ENCODE measurements at places on chromosomes 2 and 18.
A peak's percentile ranks its signal among the peaks of the same experiment; 100 is the strongest.

DNA sequence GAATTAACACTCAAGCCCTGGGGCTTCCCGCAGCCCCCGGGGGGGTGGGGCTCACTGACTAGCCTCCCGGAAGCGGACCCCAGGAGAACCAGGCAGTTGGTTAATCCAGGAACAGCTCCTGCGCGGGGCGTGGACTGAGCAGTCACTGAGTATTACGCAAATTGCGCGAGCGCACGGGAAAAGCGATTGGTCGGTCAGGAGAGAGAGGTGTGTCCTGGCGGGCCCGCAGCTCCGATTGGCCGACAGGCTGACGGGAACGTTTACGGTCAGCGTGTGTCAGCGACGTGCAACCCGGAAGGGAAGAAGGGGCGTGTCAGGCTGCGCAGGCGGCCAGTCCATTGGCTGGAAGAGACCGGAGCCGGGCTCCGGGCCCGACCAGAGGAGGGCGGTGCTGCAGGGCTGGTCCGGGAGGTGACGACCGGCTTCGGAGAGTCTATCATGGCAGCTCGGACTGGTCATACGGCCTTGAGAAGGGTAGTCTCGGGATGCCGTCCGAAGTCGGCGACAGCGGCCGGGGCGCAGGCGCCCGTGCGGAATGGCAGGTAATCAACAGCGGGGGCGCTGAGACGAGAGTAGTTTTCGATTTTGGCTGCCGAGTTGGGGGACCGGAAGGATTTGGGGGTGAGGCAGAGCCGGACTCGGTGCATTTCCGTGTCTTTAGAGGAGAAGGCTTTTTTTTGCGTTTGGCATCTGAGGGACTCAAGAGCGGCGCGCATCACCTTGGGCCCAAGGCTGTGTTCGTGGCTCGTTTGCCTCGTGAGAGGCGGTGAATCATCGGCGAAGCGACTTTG lies at the start of gene COQ10B:
COQ10B (plus strand) TSS at position 430 of the 791 bp plus-strand sequence; CDS start at position 439, 9 bp downstream.
- DNase-seq: peak; percentile 99

- DNase-seq: no peak
Measured at GRCh38 chr2:195017890-195018289, 639.1 kb upstream of the SLC39A10 start.

DNA sequence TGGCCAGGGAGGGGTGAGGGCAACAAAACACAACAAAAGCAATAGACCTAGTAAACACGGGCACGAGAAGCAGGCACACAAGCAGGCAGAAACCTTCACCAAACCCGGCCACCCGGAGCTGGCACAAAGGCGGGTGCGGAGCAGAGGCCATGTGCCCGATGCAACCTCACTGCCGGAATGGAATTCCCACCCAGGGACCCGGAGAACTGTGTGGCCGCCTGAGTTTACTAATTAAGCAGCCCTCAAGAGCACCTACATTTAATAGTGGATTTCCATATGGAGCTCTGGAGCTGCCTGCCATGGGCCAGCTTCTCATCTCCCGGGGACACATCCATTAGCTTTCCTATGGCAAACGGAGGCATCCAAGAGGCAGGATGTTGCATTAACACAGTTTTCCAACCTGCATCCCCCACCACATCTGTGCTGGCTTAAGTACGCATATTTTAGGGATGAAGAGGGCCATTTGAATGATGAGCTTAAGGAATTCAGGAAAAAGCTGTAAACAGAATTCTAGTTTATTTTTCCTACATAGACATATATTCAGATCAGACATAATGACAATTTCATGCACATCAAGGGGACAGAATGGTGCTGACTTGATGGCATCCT lies 104.5 kb upstream of the SMIM21 start:
- no peak for DNase-seq

DNA sequence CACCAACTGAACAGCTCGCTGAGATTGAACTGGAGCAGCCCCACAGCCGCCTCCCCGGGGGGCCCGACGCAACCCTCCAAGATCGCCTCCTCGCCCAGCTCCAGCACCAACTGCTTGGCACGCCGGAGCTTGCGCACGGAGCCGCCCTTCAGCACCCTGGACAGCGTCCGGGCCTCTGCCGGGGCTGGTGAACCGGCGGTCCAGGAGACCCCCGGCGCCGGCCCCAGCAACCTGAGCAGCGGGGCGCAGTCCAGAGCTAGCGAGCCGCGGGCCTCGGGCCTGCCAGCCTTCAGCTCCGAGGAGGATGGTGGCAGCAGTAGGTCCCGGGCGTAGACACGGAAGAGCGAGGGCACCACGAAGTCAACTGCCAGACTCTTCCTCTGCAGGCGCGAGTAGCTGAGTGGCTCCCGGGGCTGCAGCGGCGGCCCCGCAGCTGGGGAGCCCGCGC lies 1.2 kb downstream of the ALK start:
- peak; percentile 17 for DNase-seq

DNA sequence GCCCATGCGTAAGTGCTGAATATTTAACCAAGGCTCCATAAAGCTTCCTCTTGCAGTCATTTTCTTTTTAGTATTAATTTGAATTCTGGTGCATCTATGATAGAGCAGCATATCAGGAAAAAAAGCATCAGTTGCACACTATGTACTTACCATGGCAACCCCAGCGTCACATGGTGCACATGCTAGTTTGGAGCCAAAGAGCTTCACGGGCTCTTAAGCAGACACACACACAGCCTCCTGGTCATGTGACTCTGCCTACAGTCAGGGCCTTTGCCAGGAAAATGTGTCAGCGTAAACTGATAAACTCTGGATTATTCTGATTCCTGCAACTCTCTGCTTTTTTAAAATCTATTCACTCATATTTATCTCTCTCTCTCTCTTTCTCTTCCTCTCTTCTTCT lies 30.2 kb downstream of the NYAP2 start:
- no peak for DNase-seq

DNA sequence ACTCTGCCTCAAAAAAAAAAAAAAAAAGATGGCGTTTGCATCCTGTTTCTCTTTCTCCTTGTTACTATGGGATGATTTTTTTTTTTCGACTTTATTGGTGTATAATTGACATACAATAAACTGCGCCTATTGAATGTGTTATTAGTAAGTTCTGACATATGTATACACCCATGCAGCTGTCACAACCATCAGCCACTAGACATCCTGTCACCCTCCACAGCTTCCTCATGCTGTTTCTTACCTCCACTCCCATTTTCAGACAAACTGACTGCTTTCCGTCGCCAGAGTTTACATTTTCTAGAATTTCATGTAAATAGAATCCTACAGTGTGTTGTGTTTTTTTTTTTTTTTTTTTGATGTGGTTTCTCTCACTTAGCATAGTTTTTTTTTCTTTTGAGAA lies 27.9 kb downstream of the RRM2 start:
- peak; percentile 3 for DNase-seq

DNA sequence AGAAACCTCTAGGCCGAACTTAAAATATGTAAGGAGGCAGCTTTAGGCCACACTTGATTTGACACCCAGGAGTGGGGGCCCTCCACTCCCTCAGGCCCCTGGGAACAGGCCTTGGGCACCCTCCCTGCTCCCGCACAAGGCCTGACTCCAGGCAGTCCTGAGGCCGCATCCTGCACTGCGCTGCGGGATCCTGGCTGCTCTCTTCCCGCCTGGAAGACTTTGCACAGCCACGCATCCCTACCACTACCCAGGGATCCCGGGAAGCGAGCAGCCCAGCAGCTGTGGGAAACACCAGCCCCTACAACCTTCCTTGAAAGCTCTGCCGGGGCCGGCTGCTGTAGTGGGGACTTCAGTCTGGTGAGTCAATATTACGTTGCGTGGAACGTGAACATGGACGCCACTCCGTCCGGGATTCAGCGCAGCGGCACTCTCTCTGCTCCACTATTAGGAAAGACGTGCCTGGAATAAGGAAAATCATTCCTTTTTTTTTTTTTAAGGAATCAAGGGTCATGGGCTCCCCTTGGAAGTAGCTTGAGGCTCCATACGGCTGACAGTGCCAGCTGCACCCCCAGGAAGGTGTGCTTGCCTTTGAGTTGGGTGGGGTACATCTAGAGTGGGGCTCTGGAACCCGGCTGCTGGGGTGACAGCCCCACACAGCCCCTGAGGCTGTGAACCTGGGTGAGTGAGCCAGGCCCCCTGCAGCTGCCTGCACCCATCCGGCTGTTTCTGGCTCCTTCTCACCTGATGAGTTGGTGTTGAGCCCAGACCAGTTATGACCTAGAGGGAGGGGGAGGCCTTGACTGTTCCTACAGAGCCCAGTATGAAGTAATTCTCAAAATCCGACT lies 119.2 kb upstream of the TMEM18 start:
- no peak for DNase-seq

DNA sequence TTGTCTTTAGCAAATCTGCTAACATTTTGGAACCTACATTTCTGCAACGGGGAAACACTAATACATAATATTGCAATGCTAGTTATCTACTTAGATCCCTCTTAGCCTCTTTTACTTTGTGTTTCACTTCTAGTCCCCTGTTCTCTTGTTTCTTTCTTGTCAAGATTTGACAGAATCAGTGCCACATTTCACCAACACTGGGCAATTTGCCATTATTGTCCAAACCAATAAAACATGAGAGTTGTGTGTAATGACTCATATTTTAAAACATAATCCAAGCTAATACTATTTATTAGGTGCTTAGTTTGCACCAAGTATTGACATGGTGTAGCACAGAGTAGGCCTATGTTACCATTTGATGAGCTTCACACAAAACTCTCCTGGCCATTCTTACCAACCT lies 33.7 kb upstream of the ACVR1C start:
- no peak for DNase-seq

DNA sequence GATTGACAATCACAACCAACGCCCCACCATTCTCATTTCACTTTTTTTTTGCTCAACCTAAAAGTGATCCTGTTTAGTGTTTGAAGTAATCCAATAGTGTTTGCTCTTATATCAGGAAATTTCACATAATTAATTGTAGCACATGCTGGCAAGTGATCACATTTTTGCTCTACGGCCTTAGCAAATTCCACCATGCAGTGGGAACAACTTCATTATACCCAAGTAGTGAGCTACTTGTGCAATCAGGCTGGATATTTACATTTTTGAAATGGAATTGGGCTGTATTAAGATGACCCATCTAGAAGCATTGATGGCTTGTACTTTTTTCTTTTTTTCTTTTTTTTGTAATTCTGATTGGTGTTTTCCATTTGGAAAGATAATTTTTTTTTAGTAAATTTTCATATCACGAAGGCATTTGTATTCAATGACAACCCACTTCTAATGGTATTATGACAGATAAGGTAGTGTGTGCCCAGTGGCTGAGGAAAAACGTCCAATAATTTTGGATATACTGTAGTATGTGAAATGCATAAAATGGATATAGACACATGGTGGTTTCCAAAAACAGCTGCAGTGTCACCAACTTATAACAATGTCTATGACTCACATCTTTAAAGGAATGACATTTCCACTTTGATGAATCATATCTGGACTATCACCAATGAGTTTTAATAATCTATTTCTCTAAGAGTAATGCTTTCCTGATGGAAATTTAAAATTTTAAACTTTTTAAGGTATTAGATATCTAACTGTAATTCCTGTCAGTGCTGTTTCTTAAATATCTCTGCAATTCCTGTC lies 130.6 kb downstream of the COL6A3 start:
- no peak for DNase-seq

GRCh38 chr2:159461076-159461475 lies 155.3 kb downstream of the BAZ2B start:
- DNase-seq: no peak

DNA sequence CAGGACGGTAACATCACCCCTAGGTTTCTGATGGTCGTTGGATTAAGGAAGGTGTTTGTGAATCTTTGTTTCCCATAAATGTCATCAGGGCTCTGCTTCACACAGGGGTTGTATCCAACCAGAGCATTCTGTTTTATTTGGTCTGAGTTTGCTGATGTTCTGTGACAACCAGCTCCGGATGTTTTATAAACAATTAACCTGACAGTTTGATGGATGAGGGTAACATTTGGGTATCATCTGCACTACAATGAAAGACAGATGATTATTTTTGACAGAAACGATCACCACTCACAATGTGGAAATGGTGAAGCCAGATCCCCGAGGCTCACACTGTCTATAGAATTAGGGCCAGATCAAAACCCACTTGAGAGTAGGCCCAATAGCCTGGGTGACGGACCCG lies 107.1 kb downstream of the CDC42EP3 start:
- DNase-seq: no peak

DNA sequence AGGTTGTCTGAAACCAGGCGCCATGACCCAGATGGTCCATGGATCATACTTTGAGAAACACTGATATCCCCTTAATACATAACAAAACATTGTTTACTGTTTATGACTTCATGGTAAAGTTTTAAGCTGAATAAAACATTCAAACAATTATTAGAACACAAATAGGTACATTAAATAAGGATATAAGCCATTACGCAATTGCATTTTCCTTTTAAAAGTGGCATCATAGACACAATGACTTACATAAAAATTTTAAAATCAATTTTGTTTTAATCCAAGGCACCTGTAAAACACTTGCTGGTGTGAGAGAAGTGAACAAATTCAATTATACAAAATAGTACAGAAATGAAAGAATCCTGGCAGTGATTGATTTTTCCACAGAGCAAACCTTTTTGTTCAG lies 10.2 kb upstream of the CPLX4 start:
- no peak for DNase-seq
